ENCODE measurements at places on chromosomes 16 and 17.

DNA sequence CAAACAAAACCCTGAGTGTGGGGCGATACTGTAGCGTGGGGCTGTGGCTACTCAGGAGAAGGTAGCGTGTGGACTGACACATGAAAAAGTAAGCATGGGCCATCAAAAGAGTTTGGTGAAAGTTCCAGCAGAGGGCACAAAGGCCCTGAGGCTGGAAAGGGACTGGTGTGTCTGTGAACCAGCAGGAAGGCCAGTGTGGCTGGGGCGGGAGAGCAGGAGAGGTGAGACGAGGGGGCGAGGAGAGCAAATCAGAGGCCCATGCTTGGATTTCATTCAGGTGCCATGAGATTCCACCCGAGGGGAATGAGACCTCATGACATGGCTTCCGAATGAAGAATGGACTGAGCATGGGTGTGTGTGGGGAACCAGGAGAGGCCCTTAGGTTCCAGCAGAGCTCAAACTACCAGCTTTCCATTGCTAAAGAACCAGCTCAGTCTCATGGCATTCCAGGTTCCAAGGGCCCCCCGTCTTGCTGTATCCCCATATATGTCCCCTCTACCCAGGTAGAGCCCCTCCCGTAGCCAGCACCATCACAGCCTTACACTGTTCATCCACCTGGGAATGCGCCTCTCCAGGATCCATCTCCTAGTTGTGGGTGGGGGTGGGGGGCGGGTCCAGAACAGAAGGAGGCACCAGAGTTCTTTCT, 31.1 kb downstream of the TRPV2 start:
- no peak for DNase-seq

DNA sequence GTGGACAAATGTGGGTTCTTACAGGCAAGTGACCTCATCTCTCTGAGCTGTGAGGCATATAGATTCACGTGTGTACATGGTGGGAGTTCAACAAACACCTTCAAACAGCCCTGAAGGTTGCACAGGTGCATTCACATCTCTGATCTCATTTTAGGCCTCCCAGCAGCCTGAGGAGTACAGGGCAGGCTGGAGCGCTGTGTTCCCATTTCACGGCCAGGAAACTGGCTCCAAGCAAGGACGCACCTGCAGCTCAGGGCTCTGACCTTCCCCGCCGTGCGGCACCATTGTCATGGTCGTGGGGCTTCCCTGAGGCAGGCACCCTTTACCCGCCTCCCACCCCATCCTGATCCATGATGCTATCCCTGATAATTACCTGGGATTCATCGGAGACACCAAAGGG, 4.8 kb upstream of the CD300A start:
- no peak for DNase-seq

GRCh38 chr17:81702934-81703746, at the start of gene MRPL12:
TSS of gene MRPL12 (plus strand) at chr17:81703367. CDS start at chr17:81703502, 135 bp downstream.
- DNase-seq = peak; percentile 84

DNA sequence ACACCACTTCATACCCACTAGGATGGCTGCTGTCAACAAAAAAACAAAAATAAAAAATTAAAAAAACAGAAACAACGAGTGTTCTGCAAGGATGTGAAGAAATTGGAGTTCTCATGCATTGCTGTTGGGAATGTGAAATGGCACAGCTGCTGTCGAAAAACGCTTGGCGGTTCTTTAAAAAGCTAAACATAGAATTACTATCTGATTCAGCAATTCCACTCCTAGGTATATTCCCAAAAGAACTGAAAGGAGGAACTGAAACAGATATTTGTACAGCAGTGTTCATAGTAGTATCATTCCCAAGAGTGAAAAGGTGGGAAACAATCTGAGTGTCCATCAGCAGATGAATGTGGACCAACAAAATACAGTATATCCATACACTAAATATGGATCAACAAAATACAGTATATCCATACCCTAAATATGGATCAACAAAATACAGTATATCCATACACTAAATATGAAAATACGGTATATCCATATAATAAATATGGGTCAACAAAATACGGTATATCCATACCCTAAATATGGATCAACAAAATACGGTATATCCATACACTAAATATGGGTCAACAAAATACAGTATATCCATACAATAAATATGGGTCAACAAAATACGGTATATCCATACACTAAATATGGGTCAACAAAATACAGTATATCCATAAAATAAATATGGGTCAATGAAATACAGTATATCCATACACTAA, 8.7 kb downstream of the METTL16 start:
- no peak for DNase-seq

- DNase-seq = no peak
Measured at GRCh38 chr17:80427366-80428282, 12.7 kb downstream of the ENDOV start.

DNA sequence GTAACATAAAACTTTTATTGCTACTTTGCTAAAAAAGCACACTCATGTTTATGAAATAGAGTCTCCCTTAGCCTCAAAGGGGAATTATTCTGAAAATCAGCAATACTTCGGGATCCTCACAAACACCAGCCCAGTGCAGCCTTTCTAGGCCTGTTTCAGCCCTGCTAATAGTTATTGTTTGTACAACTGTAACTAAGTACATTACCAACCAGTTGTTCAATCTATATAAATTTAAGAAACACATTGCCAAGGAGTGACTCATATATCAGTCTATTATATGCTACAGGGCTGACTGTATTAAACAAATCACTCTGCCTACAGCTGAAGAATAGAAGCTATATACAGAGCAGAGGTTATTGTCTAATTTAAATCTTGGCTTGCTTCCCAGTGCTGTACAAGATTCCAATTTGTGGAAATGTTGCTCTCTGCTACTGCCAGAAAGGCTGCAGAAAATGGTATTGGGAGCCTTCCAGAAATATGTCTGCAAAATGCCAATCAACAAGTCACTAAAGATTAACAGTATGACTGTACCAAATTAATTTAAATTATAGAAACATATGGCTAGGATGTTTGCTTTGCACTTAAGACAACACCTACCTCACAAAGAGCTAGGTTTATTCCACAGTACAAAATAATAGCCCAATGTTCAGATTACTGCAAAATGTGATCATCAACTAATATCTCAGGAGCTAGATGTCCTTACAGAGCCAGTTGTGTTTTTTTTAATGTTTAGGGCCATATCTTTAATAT, 49.7 kb downstream of the TOX3 start:
- no peak for DNase-seq

DNA sequence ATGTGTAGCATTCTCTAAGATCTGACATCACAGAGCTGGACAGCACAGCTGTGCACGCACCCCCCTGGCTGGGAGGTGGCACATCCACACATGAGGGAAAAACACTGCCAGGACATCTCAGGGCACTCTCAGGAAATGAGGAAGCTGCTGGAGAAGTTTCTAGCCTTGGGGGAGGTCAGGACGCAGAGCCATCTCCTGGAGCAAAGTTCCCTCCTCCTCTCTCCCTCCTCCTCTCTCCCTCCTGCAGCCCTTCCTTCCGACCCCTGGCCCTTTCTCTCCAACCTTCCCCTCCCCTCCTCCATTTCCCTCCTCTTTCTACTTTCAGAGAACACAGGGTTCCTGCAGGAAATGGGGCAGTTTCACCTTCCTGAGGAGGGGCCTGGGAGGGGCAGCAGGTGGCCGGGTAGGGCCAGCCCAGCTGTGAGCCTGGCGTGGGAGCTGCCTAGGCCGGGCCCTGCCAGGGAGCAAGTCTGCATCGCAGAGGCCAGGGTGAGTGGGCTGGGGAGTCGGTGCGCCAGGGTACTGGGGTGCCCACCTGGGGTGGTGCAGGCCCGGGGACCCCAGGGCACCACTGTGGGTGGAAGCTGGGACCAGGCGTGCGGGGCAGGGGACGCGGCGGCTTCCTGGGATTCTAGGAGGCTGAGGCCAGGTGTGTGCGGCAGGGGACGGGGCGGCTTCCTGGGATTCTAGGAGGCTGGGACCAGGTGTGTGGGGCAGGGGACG, at the start of gene DPEP1:
Gene DPEP1 (plus strand): TSS at position 412 of the 723 bp plus-strand sequence. CDS start 16,769 bp downstream, outside the sequence.
- no peak for DNase-seq

GRCh38 chr16:15704545-15704987, 54.5 kb downstream of the NDE1 start:
- DNase-seq = peak; percentile 61

GRCh38 chr16:52557236-52557635, 10.3 kb upstream of the TOX3 start:
- DNase-seq = no peak

- no peak for DNase-seq
Measured at GRCh38 chr16:75452464-75453190, 11.9 kb downstream of the TMEM170A start.

GRCh38 chr16:74107795-74108610, 188.6 kb upstream of the PSMD7 start:
- DNase-seq = no peak

DNA sequence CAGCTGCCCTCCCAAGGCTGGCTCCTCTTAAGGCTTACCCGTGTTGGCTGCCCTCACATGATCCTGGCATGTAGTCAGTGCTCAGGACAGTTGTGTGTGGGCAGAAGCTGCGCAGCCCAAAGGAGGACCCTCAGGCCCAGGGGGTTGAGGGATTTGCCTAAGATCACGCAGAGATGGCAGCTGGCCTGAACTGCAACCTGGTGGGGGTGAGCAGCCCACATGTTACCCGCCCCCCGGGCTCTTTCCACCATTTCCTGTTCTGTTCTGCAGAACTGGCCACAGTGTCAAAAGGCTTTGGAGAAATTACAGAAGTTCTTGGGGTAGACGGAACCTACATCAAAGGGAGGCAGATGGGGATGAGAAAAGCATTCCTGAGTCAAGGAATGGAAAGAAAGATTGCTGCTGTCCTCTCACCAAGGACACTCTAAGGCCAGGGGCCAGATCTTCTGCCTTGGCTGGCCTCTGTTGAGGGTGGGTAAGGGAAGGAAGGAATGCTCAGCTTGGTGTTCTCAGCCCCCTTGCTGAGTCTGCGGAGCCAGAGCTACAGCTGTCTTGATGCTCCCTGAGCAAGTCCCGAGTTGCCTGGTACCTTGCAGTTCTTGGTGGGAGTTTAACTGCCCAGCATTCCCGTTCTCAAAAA, 53.0 kb downstream of the EPN2 start:
- no peak for DNase-seq

GRCh38 chr17:69764146-69764545, 310.9 kb upstream of the KCNJ16 start:
- DNase-seq = no peak

DNA sequence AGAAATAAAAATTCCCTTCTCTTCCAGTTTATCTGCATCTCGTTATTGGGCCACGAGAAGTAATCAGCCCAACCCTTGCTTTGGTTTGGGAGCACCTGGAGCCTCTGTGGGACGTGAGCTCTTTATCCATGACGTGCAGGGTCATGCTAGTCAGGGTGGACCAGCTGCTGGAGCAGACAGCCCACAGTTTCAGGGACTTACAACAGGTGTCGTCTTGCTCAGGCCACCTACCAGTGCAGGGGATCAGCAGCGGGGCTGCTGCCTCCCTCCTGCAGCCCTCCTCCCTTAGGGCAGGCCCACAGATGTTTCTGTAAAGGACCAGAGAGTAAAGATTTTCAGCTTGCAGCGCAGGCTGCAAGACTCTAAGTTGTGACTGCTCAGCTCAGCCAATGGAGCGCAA, 16.9 kb downstream of the ADAD2 start:
- no peak for DNase-seq

DNA sequence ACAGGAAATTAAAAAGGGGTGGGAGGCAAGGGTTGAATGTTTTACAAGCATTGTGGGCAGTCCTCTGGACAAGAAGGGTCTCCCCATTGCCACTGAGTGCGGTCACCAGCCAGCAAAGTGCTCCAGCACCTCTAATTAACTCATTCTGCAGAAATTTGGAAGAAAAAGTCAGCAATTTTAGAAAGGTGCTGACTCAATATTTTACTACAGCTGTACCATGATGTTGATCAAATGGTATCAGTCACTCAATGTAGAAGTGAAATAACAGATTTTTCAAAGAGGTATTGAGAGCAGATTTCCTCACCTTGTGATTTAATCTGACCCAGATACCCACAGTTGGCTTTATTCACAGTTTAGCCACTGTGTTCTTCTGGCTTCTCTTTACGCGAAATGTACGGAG, 96.7 kb downstream of the PMP22 start:
- no peak for DNase-seq

DNA sequence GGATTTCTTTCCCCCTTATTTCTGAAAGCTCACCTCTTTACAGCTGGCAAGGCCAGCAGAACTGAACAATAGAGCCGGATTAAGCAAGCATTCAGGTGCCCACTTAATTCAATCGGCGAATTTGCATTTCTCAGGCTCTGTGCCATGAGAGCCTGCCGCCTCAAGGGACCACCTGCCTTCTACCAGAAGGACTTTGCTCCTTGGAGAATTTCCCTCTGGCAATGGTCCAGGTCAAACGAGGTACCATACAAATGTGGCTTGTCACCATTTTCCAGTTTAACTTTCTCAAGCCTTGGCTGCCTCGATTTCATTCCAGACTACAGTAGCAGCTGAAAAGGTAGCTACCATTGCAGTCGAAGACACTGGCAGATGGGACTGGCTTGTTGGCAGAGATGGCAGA, 534.0 kb downstream of the MAF start:
- DNase-seq = no peak

DNA sequence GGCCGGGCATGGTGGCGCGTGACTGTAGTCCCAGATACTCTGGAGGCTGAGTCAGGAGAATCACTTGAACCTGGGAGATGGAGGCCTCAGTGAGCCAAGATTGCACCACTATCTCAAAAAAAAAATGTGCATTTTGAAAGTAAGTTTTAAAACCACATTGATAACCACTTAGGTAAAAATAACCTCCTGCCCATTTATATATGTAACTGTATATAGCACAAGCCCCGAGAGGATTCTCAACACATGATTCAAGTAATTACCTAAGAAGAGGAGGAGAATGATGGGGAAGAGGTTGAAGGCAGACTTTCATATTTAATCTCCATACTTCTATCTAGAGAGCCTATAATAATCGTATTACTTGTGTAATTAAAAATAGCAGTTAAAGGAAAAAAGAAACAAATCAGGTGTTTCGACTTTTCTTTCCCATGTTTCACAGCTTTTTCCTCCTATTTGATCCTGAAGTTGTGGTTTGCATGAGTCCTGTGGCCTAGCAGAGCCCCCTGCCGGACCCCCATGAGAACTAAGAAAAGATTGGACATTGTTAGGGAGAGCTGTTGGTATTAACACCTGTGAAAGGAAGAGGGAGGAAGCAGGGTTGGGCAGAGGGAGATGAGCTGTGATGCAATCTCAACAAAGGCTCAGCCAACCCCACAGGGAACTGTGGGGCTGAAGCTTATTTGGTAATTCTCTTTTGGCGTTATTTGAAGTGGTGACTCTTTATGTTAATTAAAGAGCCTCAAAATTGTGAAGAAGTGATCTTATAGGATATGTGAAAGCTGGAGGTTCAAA, 22.1 kb downstream of the PMFBP1 start:
- DNase-seq = no peak

DNA sequence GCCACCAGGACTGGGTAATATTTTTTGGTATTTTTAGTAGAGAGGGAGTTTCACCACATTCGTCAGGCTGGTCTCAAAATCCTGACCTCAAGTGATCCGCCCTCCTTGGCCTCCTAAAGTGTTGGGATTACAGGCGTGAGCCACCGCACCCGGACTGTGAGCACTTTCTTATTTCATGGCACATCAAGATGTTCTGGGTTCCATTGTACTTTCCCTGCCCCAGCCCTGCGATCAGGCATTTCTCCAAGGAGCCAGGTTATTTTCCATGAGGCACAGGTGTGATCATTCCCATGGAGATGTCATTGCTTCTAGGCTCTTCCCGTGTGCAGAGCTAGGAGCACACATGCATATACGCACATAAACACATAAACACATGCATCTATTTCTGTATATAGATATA, 2.6 kb upstream of the ANKRD40CL start:
- DNase-seq = no peak

- no peak for DNase-seq
Measured at GRCh38 chr16:85989863-85990643, 91.1 kb downstream of the IRF8 start.

GRCh38 chr16:12079412-12079965, 103.0 kb downstream of the SNX29 start:
- no peak for DNase-seq

- no peak for DNase-seq
Measured at GRCh38 chr17:1946021-1946932, 78.9 kb downstream of the RTN4RL1 start.
